ENCODE measurements at places on chromosomes 6 and 20. TPM values are rescaled to one million over a fixed set of nuclear protein-coding genes. Genes with fewer than 3 reads are reported as not detected.

The WASF1 gene
- total RNA-seq, result 7.3 TPM

The PPP1R3G gene
- total RNA-seq, result 0.14 TPM

GRCh38 chr20:5918856-5919625 lies 31.3 kb downstream of the TRMT6 start:
- no peak overlapping the region for H3K4me3 ChIP-seq
- no peak overlapping the region for H3K27ac ChIP-seq
- 0 out of 2 replicates have a peak, but pooled peaks cover 4% of the 10 kb centered on the region for H3K4me1 ChIP-seq
- no peaks in the 10 kb centered on the region for H3K27me3 ChIP-seq

GRCh38 chr20:19073584-19074218 lies 138.7 kb upstream of the SLC24A3 start:
- no peaks in the 10 kb centered on the region for H3K27me3 ChIP-seq
- H3K36me3 ChIP-seq, result no peaks in the 10 kb centered on the region
- H3K4me1 ChIP-seq, result no peaks in the 10 kb centered on the region
- H3K4me3 ChIP-seq, result no peak overlapping the region
- H3K27ac ChIP-seq, result no peak overlapping the region
- peak; percentile 17 for DNase-seq

GRCh38 chr6:138101946-138102731 lies 5.1 kb downstream of the PERP start:
- peaks cover 21% of the 10 kb centered on the region for H3K4me1 ChIP-seq
- H3K4me3 ChIP-seq, result no peak overlapping the region
- no peaks in the 10 kb centered on the region for H3K27me3 ChIP-seq
- DNase-seq, result no peak
- no peaks in the 10 kb centered on the region for H3K36me3 ChIP-seq

The EPHA7 gene
- not detected for total RNA-seq

GRCh38 chr20:19137641-19138040 lies 74.8 kb upstream of the SLC24A3 start:
- H3K27ac ChIP-seq, result no peak overlapping the region
- DNase-seq, result no peak
- H3K36me3 ChIP-seq, result no peaks in the 10 kb centered on the region
- no peak overlapping the region for H3K4me3 ChIP-seq
- H3K4me1 ChIP-seq, result no peaks in the 10 kb centered on the region
- no peaks in the 10 kb centered on the region for H3K27me3 ChIP-seq

DNA sequence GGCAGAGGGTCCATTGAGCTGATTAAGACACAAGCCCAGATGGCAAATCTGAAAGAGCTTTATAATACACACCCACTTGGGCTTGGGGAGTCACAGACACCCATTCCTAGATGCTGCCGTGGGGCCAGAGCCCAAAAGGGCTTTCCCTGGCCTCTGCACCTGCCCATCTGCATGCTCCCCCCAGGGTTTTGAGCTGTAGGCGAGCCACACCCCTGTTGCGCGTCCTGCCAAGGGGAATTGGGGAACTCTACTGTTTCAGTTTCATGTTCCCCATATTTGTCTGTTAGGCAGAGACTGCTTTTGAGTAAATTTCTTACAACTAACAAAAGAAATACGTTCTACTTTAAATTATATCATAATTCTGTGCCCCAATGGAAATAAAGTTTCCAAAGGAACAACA lies 52.9 kb upstream of the FNDC1 start:
- no peaks in the 10 kb centered on the region for H3K4me1 ChIP-seq
- H3K4me3 ChIP-seq, result no peak overlapping the region
- H3K27ac ChIP-seq, result no peak overlapping the region
- no peaks in the 10 kb centered on the region for H3K27me3 ChIP-seq

- no peaks in the 10 kb centered on the region for H3K27me3 ChIP-seq
- DNase-seq, result peak; percentile 59
- no peaks in the 10 kb centered on the region for H3K36me3 ChIP-seq
- H3K4me1 ChIP-seq, result no peaks in the 10 kb centered on the region
- H3K27ac ChIP-seq, result no peak overlapping the region
These were observed 160.3 kb downstream of the EYA2 start for GRCh38 chr20:47054945-47055344.

The PLA2G7 gene
- 0.19 TPM for total RNA-seq

GRCh38 chr6:56595490-56596122 lies 47.1 kb downstream of the DST start:
- no peak for DNase-seq
- H3K4me3 ChIP-seq, result no peak overlapping the region
- no peaks in the 10 kb centered on the region for H3K36me3 ChIP-seq
- H3K27ac ChIP-seq, result no peak overlapping the region

- no peaks in the 10 kb centered on the region for H3K27me3 ChIP-seq
- H3K4me1 ChIP-seq, result no peaks in the 10 kb centered on the region
- H3K27ac ChIP-seq, result no peak overlapping the region
- no peaks in the 10 kb centered on the region for H3K36me3 ChIP-seq
- H3K4me3 ChIP-seq, result no peak overlapping the region
- no peak for DNase-seq
These were observed 17.2 kb downstream of the SLC2A12 start for GRCh38 chr6:134034961-134035822.
